Type B pancreatic cell (in vitro differentiated cells): ENCODE measurements at places on chromosomes 5 and 9. TPM values are rescaled to one million over a fixed set of nuclear protein-coding genes. Genes with fewer than 3 reads are reported as not detected.

DNA sequence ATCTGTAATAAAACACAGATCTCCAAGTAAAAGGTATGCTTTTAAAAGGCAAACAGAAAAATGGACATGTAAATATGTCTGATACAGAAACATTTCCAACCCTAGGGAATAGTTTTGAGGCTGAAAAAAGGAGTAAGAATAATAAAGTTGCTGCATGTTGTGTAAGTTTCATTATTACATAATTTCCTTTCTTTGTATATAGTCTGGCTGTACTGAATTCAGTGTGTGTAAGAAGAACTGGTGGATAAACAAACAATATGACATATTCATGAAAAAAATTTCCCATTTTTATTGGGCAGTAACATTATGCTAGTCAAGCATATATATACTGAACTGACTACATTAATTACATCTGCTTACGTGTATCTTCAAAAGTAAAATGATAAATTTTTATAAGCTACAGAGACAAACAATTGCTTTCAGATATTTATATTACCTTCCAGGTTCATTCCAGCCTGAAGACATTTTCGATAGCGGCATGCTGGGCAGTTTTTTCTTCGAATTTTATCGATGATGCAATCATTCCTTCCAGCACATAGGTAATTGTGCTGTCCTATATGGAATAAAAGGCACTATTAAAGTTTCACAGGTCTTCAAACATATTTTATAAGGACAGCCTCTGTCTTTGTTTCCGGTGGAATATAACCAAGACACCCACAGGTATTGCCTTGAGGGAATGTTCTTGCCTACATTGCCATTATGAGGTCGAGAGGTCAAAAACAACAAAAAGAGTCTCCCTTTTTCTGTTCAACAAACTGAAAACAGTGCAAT, 93.6 kb downstream of the NR3C1 start:
- peaks cover 62% of the 10 kb centered on the region for H3K36me3 ChIP-seq
- no peaks in the 10 kb centered on the region for H3K4me1 ChIP-seq
- no peak overlapping the region for H3K4me3 ChIP-seq
- H3K27ac ChIP-seq: no peak overlapping the region
- no peak for DNase-seq

DNA sequence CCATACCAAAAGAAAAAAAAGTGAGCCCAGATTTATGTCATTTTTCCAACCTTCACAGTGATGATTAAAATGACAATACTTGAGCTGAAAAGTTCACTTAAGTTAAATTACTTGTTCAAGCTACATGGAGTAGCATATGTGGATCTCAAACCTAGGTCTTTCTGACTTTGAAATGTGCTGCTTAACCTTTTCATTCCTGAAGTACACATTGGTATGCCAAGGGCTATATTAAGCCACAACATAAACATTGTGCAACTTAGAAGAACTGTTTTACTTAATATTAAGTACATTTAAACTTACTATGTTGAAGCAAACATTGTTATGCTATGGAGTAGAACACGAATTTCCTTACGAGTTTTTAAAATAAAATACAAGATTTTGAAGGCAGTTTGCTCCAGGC, 105.0 kb downstream of the GIN1 start:
- no peaks in the 10 kb centered on the region for H3K27me3 ChIP-seq
- no peaks in the 10 kb centered on the region for H3K4me1 ChIP-seq

DNA sequence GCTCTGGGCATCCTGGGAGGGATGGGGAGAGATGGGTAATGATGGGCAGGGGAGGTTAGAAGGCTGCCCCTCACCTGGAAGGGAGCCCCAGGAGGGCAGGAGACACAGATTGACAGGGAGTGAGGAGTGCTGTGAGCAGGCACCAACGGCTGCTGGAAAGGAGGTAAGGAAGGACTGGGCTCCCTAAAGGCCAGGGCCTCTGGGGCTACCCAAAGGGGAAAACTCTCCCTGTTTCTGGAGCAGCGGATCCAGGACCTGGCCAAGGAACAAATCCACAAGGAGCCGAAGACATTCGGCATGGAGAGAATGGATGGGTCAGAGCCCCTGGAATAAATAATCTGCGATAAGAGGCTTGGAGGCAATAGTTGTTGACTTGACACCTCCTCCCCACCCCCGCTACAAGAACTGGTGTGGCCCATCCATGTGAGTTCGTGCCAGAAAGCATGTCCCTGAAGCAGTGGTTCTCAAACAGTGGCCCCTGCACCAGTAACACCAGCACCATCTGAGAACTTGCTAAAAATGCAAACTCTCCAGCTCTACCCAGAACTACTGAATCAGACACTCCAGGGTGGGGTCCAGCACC, 208.3 kb downstream of the GABBR2 start:
- peaks cover 10% of the 10 kb centered on the region for H3K27me3 ChIP-seq
- no peaks in the 10 kb centered on the region for H3K36me3 ChIP-seq
- peak; percentile 57 for DNase-seq
- H3K27ac ChIP-seq: no peak overlapping the region
- H3K4me3 ChIP-seq: no peak overlapping the region

DNA sequence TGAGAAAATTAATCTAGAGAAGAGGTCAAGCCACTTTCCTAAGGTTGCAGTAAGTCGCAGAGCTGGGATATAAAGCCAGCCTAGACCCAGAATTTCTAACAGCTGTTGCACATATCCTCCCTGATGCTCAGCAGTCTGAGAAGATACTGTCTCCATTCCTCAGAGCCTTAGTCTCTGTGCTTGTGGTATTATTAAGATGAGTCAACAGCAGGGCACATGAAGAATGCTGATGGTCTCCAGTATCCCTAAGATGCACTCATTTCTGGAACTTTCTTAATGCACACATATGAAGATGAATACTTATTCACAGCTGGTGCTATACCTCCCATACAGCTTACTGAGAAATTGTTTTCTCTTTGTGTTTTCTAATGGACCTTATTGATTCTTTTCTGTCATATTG, 32.5 kb downstream of the SGCD start:
- H3K4me1 ChIP-seq: no peaks in the 10 kb centered on the region
- no peaks in the 10 kb centered on the region for H3K27me3 ChIP-seq

Gene ENTPD2
- total RNA-seq: 3.3 and 6.4 TPM in 2 replicates

DNA sequence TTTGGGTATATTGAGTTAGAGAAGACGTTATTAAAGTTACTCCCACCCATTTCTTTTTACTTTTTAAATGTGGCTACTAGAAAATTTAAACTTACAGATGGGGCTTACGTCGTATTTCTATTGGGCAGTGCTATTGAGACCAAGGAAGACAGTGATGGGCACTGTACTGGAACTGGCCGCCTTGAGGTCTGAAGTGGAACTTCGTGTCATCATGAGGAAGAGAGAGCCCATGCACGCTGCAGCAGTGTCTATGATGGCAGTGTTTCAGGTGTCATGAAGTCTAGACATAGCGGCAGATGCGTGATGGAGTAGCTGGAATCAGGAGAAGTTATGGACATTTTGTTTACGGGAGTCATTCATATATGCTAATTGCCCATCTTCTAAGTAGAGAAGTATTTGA, 143.7 kb downstream of the LRRC70 start:
- H3K4me1 ChIP-seq: peaks cover 35% of the 10 kb centered on the region
- H3K4me3 ChIP-seq: no peak overlapping the region
- no peaks in the 10 kb centered on the region for H3K36me3 ChIP-seq
